Activated CD4-positive, alpha-beta T cell treated with anti-CD3 and anti-CD28 coated beads for 4 hours (primary cell): ENCODE measurements at places on chromosomes 12 and 14.

GRCh38 chr12:47763481-47764346, 5.0 kb upstream of the RAPGEF3 start:
- no peak for DNase-seq

DNA sequence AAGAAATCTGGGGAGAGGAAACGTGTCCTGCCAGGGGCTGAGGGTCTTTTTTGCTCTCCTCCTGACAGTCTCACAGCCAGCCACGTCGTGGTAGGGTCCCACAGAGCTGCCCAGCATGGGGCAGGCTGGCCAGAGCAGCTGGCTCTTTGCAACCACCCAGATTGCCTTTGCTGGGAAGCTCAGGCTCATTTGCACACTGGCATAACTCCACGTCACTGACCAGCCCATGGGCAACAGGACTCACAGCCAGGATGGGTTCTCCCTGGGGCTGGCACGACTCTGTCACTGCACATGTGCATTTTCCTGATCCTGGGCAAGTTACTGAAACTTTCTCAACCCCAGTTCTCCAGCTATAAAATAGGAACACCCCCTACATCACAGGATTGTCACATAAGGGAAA, 242.2 kb downstream of the DPF3 start:
- DNase-seq: no peak

GRCh38 chr14:54140551-54140950, 183.9 kb upstream of the BMP4 start:
- no peak for DNase-seq

DNA sequence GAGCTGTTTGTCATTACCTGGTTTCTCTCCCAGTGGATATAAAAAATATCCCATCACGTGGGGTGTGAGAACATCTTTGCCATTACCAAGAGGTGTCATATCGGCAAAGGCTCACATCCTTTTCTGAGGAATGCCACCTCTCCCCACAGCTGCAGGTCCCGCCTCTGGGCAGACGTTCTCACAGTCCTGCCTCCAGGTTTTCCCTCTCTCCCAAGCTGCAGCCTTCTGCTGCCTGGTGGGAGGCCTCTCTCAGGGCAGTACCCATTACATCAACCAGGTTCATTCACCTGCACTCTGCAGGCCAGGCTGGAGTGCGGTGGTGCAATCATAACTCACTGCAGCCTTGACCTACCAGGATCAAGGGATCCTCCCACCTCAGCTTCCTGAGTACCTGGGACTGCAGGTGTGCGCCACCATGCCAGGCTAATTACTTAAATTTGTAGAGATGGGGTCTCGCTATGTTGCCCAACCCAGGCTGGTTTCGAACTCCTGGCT, 15.0 kb upstream of the TMEM119 start:
- DNase-seq: no peak

DNA sequence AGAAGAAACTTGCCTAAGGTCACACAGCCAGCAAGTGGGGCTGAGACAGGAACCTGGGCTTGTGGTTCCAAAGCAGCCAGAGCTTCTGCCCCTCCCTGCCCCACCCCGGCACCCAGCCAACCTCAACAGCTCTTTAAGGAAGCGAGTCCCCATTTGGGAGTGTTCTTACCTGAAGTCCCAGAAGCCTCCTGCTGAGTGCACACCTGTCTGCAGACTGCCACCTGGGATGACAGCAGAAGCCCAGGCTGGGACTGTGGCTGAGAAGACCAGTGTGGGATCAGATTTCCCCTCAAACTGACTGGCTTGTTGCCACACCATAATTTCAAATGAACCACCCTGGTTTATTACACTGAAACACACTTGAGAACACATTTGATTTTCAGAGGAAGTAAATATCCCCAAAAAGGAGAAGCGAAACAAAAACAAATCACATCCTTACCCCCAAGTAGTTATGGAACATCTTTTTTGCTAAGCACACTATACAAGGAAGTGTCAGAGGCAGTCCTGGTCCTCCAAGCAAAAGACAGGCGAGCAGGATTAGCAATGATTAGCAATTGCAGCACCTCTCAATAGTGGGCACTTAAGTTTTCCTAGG, 6.3 kb upstream of the RIN3 start:
- DNase-seq: no peak

GRCh38 chr12:11822081-11822834, 172.8 kb downstream of the ETV6 start:
- DNase-seq: peak; percentile 63

GRCh38 chr14:81235096-81235495, 14.3 kb upstream of the GTF2A1 start:
- no peak for DNase-seq

DNA sequence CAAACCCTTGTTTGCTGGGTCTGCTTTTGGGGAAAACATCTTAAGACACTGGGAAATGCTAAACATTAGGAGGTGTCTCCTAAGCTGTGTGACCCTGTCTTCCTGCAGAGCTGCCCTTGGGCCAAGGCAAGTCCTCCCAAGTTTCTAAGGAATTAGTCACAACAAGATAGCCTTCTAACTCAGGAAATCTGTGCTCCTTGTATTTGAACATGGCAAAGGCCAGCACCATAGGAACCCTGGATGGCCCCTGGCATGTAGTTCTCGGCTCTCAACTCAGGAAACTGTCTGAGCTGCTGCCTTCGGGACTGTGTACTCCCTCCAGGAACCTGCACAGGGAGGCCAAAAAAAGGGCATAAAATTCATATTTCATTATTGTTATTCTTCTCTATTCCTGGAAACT, 37.6 kb upstream of the LTBP2 start:
- DNase-seq: no peak

- DNase-seq: no peak
Measured at GRCh38 chr14:103855734-103856095, 8.3 kb upstream of the PPP1R13B start.

DNA sequence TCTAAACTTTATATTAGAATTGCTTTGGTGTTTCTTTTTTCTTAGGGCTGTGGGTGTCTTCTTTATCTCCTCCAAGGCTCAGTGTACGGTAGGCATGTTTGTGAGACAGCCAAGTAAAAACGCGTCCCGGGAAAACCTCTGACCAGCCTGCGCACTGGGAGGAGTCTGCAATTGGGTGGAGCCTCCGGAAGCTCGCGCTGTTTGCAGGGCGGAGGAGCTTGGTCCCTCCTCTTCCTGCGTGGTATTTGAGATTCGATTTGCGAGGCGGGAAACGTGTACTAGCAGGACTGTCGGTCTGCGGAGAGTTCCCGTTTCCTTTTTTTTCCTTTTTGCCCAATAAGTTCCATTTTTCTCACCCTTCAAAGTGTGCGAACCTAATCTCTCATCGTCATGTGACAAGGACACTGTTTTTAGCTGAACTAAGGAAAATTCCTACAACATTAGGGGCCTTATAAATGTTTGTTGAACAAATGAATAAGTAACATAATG, 182.1 kb upstream of the OTX2 start:
- no peak for DNase-seq

GRCh38 chr12:109247831-109248654, 61.0 kb downstream of the FOXN4 start:
- no peak for DNase-seq

GRCh38 chr12:83092606-83093005, 405.9 kb downstream of the TMTC2 start:
- DNase-seq: no peak

DNA sequence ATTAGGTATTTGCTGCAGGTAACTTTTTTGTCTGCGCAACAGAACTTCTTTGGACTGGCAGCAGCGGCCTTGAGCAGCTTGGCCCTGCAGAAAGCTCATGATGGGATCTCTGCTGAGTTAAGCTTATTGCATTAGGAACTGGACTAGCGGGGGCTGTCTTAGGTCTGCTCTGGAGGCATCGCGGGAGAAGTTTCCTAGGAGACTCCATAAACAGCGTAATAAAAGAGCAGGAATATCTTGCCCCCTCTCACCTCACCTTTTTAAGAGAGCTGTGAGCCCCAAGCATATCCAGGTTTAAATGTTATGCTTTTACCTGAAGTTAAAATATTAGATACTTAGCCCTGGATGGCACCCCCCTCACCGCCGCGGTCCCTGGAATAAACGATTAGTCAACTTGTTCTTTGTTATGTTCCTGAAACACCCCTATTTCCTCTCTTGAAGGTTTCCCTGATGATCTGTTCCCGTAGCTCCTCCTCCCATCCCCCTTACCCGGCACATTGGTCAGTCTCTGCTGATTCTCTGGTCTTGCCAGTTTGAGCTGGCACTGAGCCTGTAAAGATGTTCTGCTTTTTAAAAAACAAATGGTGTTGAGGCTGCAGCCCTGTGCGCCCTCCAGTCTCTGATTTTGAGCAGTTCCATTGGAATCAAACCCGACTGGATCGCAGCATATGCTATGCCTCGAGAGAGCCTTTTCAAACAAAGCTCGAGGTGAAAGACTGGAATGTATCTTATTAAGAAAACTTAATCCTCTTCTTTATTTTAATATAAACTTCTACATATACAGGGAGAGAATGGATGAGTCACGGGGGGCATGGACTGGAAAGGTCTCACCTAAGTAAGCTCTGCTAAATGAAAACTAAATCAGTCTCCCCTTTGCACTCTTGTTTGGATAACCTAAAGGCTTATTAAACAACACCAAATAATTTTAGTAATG, 1.9 kb downstream of the MLXIP start:
- DNase-seq: peak; percentile 23

- no peak for DNase-seq
Measured at GRCh38 chr12:116293687-116294453, 16.4 kb upstream of the MED13L start.

- no peak for DNase-seq
Measured at GRCh38 chr12:45548426-45548825, 181.1 kb upstream of the ARID2 start.

DNA sequence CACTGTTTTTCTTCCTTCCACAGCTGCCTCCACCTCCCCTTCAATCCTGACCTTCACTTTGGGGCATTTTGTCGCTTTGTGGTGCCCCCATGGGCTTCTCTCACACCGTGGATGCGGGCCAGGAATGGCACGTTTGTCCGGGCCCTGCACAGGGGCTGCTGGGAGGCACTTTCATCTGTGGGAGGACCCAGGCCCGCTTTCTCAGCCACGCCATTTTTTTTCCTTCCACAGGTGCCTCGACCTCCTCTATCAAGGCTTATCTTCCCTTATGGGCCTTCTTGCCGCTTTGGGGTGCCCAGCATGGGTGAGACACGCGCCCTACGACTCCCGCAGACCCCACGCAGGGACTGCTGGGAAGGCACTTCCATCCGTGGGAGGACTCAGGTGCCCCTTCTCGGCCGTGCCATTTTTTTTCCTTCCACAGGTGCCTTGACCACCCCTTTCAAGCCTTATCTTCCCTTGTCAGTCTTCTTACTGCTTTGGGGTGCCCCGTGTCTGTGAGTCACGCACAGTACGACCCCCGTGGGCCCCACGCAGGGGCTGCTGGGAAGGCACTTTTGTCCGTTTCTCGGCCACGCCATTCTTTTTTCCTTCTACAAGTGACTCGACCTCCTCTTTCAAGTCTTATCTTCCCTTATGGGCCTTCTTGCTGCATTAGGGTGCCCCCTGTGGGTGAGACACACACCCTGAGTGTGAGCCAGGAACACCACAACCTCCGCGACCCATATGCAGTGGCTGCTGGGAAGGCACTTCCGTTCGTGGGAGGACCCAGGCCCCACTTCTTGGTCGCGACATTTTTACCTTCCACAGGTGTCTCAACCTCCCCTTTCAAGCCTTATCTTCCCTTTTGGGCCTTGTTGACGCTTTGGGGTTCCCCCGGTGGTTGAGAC, 270.7 kb downstream of the ALG10 start:
- DNase-seq: no peak

DNA sequence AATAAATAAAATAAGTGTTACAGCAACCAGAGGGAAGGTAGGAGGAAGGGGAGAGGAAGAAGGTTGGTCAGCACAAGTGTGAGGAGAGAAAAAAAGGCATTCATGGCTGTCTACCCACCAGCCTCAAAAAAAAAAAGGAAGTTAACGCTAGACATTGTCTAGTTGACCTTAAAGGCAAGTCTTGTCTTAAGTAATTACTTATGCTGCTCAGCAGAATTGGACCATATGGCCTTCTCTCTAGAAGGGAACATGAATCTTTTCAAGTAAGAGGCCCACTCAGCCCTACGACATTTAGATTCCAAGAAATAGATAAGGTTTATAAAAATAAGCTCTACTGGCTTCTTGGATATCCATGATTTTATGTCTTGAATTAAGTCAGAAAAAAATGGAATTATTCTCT, 172.7 kb downstream of the ETNK1 start:
- DNase-seq: no peak

DNA sequence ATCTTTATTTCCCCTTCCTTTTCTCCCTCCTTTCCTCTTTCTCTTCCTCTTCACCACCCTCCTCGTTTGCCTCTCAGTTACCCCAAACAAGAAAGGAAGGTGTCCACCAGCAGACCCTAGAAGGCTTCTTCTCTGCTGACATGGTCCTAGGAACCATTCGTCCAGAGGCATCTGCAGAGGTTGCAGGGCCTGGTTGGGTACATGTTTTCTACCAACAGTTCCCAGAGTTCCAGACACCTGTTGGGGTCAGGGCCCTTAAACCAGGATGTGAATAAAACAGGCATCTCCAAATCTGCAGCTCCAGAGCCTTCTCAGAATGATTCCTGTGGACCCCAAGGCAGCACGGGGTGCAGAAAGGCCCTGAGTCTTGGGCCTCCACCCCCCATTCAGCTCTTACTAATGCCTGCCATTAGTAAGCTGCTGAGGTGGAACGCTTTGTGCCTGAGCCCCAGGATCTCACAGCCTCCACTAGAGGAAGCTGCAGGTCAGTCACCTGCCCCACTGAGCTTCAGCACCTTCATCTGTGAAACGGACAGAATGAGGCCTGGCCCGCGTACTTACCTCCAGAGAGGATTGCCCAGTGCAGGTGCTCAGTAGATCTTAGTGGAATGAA, 130.4 kb downstream of the DICER1 start:
- no peak for DNase-seq

GRCh38 chr12:119457271-119457670, 122.7 kb downstream of the CCDC60 start:
- no peak for DNase-seq

GRCh38 chr14:65096323-65097089, 5.8 kb downstream of the MAX start:
- DNase-seq: no peak

DNA sequence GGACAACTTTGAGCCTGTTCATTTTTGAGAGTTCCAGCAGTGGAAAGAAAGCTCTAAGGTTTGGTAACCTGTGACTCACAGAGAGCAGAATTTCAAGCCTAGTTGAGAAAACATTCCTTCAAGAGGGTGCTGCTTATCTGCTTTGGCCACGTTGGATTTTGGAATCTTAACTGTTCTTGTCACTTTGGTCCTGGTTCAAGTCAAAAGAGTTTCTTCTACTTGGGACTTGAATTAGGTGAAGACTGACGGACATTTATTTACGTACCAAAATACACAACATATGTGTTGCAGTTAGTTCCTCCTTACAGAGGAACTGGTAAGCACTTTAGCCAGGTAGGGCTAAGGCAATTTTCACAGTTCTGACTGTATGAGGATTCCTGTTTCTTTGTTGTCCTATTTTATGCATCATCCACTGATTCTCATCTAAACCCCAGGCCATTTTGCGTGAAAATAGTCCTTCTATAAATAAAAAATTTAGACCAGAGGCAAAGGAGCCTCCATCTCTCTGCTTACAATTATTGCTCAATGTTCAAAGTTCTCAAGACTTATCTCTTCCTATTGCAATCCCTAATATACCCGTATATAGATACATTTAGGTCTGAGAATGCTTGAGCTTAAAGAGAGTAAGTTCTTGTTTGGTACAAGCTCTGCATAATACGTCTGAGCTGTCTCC, 580.9 kb downstream of the DIO2 start:
- DNase-seq: no peak

- DNase-seq: no peak
Measured at GRCh38 chr12:53589915-53590314, 36.3 kb downstream of the ATF7 start.

- no peak for DNase-seq
Measured at GRCh38 chr12:26120561-26121274, 4.1 kb downstream of the BHLHE41 start.
